ENCODE measurements at places on chromosomes 1 and 21.

DNA sequence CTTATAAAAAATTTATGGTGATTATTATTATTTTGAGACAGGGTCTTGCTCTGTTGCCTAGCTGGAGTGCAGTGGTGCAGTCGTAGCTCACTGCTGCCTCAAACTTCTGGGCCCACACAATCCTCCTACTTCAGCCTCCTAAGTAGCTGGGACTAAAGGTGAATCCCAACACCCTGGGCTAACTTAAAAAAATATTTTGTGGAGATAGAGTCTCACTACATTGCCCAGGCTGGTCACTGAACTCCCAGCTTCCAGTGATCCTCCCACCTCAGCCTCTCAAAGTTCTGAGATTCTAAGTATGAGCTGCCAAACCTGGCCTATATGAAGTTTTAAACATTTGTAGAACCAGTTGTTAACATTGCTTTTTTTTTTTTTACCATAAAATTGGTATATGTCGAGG is 18.2 kb downstream of the NFIA start:
- no peak for DNase-seq

- DNase-seq: no peak
Measured at GRCh38 chr1:169044296-169044695, 62.2 kb upstream of the ATP1B1 start.

DNA sequence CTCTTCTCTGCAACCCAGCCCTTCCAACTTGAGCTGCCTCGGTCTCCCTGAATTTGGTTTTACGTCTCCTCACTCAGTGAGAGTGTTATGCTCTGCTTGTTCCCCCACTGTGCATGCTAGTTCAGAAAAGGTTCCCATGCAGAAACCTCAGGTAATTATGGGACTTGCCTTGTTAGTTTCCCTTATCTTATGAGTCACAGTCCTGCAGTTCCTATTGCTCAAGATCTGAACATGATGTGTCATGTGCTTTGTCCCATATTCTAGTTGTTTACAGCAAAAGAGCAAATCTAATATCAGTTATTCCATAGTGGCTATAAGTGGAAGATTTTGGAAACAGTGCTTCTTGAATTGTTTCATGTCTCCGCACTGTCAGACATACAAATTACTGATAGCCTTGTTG is 74.4 kb downstream of the DUSP10 start:
- no peak for DNase-seq

DNA sequence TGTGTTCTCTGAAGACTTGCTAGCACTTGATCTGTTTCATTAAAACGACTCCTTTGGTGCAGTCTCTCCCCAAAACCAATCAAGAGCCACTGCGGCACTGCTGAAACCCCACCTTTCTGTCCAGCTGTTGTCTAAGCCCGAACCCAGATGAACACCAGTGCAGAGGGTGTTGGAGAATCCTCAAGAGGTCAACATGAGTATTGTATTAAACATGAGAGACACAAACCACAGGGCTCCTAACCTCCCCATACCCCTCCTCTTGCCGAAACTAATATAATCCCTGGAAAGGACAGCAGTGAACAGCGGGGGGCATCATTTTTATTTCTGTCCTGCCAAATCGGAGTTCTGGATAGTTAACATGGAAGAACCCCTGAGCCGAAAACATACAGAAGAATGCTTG is 333.9 kb downstream of the CAMTA1 start:
- DNase-seq: no peak

- DNase-seq: no peak
Measured at GRCh38 chr1:116544588-116545358, 26.1 kb downstream of the CD58 start.

- no peak for DNase-seq
Measured at GRCh38 chr1:150748878-150749719, 16.5 kb downstream of the CTSS start.

- DNase-seq: no peak
Measured at GRCh38 chr1:10195570-10195969, 14.8 kb upstream of the KIF1B start.
